ENCODE measurements at places on chromosomes 5 and 9.

DNA sequence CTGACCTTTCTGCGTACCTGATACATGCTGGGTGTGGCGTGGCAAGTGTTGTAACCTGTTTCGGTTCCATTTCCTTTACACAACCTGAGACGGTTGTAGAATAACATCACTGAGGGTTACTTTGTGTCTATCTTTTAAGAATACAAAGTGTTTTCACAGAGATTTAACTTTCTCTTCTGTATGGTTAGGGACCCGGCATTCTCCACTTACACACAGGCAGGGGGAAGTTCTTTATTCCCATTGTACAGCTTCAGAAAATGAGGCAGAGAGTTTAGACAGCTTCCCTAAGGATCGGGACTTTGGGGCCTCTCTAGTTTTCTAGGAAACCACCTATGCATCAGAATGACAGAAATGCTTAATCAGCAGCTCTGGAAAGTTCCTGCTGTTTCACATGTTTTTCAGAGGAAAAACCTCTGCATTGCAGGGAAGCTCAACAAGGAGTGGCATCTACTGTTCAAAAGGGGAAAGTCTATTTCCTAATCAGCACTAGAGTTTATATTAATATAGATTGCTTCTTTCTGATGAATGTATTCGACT lies 41.3 kb downstream of the CAST start:
- peak; percentile 39 for DNase-seq

DNA sequence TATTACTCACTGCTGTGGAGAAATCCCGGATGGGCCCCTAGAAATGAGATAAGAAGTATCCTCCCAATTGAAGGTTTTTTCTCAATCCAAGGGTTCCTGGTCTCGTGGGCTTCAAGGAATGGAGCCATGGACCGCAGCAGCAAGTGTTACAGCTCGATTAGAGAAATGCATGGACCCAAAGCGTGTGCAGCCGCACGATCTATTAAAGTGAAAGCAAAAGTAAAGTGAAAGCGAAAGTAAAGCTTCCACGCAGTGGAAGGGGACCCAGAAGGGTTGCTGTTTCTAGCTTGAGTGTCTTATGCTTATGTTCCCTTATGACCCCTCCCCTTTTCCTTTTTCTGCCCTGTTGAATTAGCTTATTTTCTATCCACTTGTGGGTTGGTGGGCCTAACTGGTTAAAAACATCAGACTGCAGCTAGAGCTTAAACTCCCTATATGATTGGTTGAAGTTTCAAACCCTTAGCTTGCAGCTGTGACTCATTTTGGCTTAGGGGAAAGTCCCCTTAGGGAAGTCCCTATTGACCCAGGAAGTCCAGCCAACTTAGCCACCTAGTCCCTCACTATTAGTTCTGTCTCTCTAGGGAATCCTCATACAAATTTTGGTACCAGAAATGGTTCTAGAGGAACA lies 1111.8 kb downstream of the TAF11L14 start:
- DNase-seq = peak; percentile 71

GRCh38 chr9:84271531-84271900 lies 69.0 kb downstream of the SLC28A3 start:
- peak; percentile 48 for DNase-seq

- DNase-seq = peak; percentile 39
These were observed 22.9 kb downstream of the RGMB start for GRCh38 chr5:98796197-98796972.

GRCh38 chr5:103234239-103234975 lies 24.2 kb upstream of the MACIR start:
- no peak for DNase-seq

GRCh38 chr9:95206143-95206542 lies 111.4 kb downstream of the FANCC start:
- DNase-seq = no peak

DNA sequence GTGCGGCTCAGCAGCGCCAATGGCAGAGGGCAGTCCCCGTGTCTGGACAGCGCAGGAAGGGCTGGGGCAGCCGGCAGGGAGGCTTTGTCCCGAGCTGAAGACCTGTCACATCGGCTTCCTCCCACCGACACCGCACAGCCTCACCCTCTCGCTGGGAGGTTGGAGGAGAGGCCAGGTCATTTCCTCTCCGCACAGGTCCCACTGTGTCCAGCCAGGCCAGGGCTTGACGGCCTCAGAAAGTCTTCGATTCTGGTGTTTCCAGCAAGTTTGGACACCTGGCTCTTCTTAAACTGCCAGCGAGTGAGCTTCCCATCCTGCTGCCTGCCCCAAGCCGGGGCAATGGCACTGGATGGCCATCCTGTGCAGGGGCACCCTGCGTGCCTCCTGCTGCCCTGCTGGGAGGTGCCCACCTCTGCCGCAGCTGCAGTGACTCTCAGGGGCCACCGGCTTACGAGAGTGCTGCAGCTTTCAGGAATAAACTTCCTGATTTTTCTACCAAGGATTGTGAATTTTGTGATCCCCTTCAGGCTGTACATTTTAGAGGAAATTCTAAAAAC lies 33.9 kb downstream of the AHRR start:
- DNase-seq = no peak

GRCh38 chr5:37867654-37868053 lies 27.8 kb upstream of the GDNF start:
- no peak for DNase-seq

GRCh38 chr5:17910318-17910717 lies 276.1 kb downstream of the TAF11L14 start:
- DNase-seq = peak; percentile 81

- peak; percentile 47 for DNase-seq
These were observed 3.8 kb downstream of the BRINP1 start for GRCh38 chr9:119365291-119366027.

DNA sequence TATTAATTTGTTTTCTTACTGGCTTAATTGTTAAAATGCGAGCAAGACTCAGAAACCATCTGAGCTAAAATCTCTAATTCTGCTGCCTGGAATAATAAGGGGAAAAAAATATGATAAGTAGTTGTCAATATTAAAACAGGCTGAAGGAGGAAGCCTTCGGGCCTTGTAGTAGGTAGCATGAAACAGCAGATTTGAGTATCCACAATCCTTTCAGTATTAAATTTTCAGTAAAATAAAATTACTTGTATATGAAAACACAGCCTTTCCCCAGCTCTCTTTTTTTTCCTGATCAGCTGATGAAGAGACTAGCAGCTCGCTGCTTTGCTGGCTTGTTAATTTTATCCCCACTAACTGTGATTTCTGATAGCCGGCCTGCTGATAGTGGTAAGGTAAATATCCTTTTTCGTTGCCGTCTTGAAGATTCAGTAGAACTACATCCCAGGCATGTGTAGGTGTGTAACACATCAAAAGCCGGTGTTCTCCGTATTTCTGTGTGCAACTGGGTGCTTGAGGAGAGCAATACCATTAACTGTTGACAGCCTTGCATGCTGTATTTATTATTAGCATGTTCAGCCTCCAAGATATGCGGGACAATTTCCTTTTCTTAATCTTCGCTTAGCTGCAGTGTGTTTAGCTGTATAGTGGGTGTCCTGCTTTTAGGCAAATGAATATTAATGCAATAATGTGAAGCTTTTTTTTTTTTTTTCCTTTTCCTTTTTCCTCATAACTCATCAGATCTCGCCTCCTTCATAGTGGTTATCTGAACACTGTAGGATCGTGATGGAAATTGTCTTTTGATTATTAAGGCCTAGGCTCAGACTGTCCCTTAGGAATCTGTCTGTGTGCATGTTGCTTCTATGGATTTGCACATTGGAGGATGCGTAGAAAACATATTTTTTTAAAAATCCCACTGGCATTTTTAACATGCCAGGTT lies 144.6 kb downstream of the SMARCA2 start:
- peak; percentile 43 for DNase-seq

Measured in suppressor macrophage (primary cell).